ENCODE measurements at places on chromosomes 13 and 19.

DNA sequence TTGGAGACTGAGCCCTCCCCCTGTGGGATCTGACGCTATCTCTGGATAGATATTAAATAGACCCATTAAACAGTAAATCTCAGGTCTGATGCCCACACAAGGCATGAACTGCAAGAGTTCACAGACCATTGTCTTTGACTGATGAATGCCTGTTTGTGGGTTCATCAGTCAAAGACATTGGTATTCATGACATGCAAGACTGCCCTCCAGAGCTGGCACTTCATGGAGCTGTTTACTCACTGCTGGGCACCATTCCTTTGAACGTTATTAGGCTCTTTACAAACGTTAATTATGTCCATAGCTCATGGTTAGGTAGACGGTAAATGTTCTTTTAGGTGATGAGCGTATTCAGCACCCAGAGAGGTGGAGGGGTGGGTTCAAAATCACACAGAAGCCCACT is 111.8 kb upstream of the PABPC3 start:
- no peak for DNase-seq

DNA sequence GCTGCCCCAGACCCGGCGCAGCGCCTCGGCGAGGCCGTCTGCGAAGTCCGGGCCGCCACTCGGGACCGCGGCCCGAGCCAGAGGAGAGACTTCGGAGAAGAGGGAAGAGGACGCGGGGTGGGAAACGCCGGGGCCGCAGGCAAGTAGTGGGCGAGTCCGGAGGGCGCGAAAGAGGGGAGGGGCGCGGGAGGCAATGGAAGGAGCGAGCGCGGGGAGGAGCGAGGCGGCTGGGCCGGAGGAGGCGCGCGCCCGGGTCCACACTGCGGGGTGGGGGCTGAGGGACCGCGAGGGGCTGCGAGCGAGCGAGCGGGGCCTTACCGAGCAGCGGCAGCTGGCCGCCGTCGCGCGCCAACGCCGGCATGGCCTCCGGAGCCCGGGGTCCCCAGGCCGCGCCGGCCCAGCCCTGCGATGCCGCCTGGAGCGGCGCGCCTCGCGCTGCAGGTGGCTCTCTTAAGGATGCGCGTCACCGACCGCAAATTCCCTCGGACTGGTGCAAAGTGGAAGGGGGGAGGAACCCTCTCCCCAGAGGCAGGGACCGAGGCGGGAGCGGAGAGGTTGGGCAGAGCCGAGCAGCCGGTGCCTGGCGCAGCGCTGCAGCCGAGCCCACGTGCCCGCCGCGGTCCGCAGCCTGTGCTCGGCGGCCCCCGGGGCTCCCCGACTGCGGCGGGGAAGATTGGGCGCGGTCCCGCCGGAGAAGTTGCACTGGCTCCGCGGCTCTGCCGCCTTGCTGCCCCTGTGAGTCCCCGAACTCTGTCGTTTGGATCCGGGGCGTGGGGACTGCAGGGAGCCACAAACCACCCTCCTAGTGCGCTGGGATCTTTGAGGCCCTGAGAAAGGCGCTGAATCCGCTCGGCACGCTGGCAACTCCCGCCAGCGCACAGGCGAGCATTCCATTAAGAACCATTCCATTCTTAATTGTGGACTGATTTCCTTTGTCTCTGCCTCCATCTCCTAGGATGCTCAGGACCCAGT is at the start of gene FLT3:
Gene FLT3, minus strand, starts transcription at position 427 of the 972 bp plus-strand sequence. Its CDS starts 66 bp downstream, at position 361.
- no peak for DNase-seq

DNA sequence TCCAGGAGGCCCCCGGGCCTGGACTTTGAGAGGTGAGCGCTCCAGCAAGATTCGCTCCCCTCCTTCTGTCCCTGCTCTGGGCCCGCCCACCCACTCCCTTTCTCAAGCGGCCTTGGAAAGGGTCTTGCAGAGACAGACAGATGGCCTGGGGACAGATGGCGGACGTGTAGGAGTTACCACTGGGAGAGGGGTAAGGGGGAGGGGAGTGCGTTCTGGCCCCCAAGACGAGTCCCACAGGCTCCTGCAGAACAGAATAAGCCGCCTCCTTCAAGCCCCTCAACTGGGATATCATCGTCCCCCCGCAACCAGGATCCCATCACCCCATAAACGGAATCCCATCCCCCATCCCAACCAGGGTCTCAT is 3.6 kb upstream of the TNFAIP8L1 start:
- DNase-seq, result no peak

- no peak for DNase-seq
Observed at GRCh38 chr13:40596484-40596883, 70.0 kb downstream of the FOXO1 start.

DNA sequence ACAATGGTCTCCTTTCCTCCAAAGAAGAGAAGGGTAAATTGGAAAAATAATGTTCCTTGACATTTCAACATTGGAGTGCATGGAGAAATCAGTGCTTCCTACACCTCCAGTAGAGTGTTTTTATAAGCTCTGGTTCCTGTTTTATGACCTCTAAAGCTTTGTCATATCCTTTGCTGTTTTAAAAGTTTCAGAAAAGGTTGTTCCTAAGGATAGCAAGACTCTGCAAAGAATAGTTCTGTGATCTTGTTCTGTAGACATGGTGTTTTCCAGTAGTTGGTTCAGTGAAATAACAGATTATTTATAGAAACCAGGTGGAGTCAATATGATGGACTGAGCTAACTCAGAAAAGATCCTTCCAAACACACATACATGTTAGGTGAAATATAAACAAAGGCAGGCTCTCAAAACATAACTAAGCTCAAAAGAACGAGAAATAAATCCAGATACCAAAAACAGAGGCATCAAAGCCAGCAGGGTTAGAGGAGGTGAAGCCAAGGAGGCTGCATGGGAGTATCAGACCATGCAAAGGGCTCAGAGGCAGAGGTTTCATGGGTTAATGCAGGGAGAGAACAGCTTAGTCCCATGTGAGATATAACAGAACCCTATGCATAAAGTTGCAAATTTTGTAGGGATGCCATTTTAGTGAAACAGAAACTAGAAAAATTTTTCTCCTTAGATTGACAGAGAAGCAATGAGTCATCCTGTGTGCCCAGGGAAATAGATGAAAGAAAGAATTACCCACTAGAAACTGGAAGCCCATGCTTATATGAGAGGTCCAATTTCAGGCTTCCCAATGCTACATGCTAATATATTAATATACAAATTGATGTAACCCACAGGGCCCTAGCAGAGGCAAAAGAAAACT is 44.3 kb downstream of the SHISA2 start:
- no peak for DNase-seq
